ENCODE measurements at places on chromosomes 3 and 15.

- no peak for DNase-seq
Measured at GRCh38 chr3:99696497-99696896, 58.1 kb downstream of the COL8A1 start.

GRCh38 chr3:14431452-14431916, 29.1 kb downstream of the SLC6A6 start:
- no peak for DNase-seq

GRCh38 chr15:85755942-85756341, 38.8 kb downstream of the KLHL25 start:
- DNase-seq, result no peak

DNA sequence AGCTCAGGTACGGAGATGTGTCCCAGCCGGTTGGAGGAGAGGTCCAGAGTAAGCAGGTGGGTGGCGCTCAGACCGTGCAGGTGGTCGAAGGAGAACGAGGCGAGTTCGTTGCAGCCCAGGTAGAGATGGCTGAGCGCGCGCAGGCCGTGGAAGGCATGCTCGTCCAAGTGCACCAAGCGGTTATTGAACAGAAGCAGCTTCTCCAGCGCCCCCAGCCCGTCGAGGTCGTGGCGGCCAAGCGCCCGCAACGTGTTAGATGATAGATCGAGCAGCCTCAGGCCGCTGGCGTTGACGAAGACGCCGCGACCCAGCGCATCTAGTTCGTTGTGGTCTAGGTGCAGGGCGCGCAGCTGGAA, 648 bp downstream of the AMIGO3 start:
- DNase-seq, result no peak

GRCh38 chr3:192409201-192409837, 318.0 kb downstream of the FGF12 start:
- DNase-seq, result no peak

GRCh38 chr3:22121068-22121701, 370.2 kb upstream of the ZNF385D start:
- no peak for DNase-seq

DNA sequence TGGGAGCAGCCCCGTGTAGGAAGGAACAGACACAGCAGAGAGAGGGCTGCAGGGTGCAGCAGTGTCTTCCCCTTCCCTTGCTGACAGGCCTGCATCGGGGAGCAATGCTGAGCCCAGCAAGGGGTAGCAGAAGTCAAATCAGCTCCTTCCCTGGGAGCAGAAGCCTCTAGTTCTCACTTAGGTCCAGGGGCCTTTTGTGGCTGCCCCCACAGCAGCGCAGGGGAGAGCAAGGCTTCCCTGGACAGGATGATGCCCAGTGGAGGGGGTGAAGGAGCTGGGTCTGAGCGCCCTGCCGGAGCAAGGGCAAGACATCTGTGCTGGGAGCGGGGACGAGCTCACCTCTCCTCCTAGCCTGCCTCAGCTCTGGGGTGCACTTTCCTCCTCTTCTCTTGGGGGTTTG, 827 bp downstream of the PLCB2 start:
- no peak for DNase-seq
